Upper lobe of left lung (tissue), 6 donors: ENCODE measurements at places on chromosomes 11 and 22. TPM values are rescaled to one million over a fixed set of nuclear protein-coding genes. Genes with fewer than 3 reads are reported as not detected.

GRCh38 chr22:36423461-36424404 is 36.0 kb upstream of the MYH9 start:
- no peak for DNase-seq

- DNase-seq = no peak
Measured at GRCh38 chr11:33515347-33515746, 185.3 kb downstream of the C11orf91 start.

USP35 gene
- 8.3 TPM for total RNA-seq

DNA sequence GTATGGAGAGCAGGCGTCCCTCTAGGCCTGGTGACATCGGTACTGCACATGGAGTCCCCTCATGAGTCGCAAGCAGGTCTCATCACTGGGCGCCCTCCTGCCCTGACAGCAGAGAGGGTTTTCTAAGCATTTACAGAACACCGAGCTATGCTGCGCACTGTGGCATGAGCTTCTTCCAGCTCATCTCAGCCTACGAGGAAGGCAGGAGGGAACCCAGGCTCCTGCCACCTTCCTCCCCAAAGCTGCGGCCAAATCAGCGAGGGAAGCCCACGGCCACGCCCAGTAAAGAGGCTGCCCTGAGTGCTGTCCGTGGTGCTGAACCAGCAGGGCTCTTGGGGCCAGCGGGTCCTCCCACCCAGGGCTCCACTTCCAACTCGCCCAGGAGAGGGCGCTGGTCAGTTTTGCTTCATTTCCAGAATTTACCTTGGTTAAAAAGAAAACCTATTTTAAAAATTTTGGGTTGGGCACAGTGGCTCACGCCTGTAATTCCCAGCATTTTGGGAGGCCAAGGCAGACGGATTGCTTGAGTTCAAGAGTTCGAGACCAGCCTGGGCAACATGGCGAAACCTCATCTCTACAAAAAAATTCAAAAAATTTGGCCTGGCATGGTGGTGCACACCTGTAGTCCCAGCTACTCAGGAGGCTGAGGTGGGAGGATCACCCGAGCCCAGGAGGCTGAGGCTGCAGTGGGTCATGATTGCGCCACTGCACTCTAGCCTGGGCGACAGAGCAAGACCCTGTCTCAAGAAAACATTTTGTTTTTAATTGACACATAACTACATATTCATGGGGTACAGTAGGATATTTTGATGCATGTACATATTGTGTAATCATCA is 34.2 kb downstream of the PHF21B start:
- peak; percentile 77 for DNase-seq

LAMTOR1 gene
- 119 TPM for total RNA-seq

CCDC81 gene
- total RNA-seq = 9.3 TPM

TPBGL gene
- total RNA-seq = 0.94 TPM

IGLL5 gene
- total RNA-seq = 15.6 TPM

DNA sequence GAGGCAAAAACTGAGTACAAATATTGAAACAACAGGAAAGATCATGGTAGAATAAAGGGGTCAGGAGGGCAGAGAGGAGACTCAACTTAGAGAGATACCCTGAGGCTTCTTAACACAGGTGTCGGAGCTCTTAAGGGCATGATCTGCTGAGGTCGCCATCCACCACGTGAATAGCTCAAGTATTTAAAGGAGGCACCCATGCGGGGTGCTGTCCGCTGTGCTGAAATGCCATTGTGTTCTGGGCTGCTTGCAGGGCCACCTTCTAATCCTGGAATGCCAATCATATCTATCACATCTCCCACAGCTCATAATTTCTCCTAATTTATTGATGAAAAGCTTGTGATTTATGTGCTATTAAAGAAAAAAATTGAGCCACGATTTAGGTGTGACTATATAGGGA is 90.2 kb downstream of the SEZ6L start:
- DNase-seq = no peak

DNA sequence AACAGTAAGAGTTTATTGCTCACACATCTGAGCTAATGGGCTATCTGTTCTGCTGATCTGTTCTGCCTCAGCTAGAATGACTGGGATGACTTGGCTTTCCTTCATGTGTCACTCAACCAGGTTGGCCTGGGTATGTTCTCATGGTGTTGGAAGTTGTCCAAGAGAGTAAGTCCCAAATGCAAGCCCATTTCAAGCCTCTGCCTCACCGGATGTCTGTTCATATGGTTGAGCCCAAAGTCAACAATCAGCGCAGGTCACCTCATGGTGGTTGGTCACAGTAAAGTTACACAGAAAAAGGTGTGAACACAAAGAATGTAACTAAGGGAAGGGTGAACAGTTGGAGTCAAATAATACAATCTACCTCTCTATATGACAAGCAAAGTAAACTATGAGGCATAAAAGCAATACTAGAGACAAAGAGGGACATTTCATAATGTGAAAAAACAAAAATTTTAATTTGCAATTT is 1.9 kb downstream of the GDPD4 start:
- no peak for DNase-seq

DNA sequence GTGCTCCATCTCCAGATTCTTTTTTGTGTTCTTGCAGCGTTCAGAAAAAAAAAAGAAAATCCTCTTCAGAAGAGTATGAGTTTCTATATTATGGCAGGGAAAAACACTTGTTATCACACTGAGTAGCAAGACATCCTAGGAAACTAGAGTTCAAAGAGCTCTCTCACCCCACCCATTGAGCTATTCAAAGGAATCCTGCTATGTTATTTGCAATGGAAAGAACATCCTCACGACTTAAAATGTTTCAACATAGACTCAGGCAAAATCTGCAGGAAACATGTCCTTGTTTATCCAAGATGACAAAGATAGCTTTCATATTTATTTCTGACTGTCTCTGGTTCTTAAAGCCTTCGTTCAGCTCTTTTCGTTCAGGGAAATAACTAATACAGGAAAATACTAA is 331.6 kb upstream of the ANO5 start:
- no peak for DNase-seq

IGLL1 gene
- not detected for total RNA-seq

POTEH gene
- total RNA-seq = not detected

GRCh38 chr11:102426000-102426399 is 26.6 kb downstream of the TMEM123 start:
- no peak for DNase-seq

SLC37A2 gene
- total RNA-seq = 30.1 TPM

DNA sequence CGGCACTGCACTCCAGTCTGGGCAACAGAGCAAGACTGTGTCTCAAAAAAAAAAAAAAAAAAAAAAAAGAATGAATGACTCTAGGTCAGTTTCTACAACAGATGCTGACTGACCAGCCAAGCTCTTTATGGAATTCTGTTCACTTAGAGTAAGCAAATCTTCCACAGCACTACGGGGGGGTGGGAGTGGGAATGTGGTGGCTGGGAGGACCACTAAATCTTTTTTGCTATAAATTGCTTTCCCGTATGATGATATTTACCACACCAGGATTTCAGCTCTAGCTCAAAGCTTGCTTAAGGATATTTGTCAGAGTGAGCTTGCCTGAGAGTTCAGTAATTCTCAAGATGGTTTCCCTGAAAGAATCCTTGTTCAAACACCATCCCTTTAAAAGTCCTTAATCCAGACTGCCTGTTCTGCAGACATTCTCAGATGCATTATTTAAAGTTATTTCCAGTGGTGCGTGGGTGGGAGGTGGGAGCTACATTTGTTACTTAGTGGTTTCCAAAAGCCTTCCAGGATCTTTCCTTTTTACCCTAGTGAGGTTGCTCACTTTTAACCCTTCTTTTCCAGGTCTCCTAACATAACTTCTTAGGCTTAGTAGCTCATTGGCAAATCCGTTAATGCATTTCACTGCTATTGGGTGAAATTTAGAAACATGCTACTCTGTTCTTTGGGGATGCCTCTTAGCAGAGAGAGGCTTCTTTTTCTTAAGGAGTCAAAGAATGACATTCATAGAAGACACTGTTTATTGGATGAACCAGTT is 65.9 kb downstream of the UBASH3B start:
- DNase-seq = no peak

GRCh38 chr11:17277024-17277584 is 565 bp downstream of the NUCB2 start:
- no peak for DNase-seq

DNA sequence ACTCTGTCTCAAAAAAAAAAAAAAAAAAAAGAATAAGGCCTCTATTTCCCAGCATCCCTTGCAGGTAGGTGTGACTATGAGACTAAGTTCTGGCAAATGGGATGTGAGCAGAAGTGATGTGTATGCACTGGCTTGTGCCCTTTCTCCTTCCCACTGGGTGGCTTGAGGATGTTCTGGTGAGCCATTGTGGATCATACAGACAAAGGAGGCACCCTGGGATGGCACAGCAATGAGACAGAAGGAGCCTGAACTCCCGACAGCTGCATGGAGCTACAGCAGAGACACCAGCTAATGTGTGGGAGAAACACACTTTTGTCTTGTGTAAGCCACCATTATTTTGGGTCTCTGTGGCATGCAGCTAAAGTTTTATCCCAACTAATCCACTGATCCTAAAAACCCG is 10.6 kb upstream of the SORL1 start:
- no peak for DNase-seq

DNA sequence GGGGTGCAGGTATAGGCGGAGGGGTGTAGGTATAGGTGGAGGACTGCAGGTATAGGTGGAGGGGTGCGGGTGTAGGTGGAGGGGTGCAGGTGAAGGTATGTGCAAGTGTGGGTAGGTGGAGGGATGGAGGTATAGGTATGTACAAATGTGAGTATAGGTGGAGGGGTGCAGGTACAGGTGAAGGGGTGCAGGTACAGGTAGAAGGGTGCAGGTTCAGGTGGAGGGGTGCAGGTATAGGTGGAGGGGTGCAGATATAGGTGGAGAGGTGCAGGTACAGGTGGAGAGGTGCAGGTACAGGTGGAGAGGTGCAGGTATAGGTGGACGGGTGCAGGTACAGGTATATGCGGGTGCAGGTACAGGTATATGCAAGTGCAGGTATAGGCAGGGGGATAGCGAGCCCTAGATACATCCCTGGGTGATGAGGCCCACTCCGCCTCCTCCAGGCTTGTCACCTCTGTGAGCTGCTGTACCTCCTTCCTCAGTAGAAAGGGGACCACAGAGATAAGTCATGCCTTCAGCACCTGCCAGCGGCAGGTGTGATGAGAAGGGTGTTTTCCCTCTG is 17.2 kb downstream of the LINC01488 start:
- no peak for DNase-seq

DNA sequence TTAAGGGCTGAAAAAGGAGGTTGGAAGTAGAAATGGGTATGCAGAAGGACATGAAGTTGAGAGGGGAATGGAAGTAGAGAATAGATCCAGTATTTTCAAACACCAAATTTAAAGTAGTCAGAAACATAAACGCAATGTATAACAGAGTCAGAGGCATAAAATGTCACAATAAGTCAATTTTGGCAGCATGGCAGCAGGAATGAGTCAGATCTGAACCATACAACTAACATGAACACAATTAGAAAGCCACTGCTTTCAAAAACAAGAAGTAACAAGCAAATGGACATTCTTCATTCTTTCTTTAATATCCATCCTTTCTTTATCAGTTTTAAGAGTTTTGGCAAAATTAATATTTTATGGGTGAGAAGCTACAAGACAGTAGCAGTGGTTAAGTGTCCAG is 2.5 kb downstream of the CHORDC1 start:
- DNase-seq = no peak

DNA sequence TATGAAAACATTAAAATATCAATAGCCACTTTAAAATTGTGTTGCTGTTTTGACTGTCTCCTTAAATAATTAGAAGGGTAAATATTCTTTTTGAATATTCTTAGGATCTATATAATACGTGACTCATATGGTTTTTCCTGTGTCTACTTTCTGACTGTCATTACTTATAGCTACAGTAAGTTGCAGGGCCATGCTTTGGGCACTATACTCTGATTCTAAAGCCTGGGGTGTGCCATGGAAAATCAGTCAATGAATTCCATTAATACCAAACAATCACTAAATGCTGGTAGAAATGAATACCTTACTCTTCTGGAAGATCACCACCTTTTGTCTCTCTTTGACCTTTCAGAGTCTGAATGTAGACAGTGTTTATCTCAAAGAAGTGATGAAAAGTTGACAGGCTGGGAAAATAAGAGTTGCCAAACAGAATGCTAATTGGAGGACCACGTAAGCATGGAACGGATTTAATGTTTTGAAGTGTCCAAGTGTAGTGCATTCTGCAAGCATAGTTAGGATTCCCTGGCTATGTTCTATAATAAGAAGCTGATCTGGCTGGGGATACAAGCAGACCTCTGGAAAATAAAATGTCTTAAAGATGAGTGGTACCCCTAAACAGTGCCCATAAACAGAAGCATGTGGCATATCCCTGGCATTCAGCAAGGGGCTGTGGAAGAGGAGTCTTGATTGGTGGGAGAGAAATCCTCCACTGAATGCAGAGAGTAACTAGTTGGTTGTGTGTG is 16.8 kb downstream of the LUZP2 start:
- no peak for DNase-seq

RAB36 gene
- total RNA-seq = 8.4 TPM

- no peak for DNase-seq
Measured at GRCh38 chr11:97349201-97349600, 959.4 kb downstream of the JRKL start.

MADD gene
- 49.2 TPM for total RNA-seq

FGF4 gene
- not detected for total RNA-seq

DNA sequence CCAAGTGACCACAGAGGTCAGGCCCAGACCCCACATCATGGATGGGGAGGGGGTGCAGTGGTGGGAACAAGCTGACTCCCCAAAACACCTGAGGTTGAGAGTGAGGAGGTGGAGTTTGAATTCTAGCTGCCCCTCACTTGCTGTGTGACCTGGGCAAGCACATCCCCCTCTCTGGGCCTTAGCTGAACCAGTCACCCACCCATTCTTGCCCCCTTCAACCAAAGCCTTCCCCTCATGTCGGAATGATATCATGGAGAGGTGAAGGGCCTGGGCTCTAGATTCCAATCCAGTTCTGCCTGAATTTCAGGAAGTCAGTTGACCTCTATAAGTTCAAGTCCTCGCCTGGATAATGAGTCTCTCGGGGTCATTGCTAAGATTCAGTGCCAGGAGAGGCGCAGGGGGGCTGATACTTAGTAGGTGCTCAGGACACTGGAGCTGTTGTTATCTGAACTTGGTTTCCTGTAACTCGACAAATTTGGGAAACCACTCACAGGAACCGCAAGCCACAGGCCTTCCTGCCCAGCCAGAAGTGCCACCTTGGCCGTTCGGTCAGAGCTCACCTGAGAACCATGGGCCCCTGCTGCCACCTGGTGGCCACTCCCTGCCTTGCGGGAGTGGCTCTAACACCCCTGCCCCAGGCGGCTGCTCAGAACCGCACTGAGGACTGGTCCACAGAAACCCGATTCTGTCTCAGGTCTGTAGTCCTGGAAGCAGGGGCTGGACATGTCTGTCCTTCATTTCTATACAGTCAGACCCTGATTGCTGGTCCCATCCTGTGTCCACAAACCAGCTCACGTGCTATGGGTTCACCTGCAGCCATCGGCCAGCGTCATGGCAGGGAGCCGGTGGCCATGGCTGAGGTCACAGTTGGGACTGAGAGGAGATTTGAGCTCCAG is 6.9 kb downstream of the CDC42EP1 start:
- peak; percentile 95 for DNase-seq

DNA sequence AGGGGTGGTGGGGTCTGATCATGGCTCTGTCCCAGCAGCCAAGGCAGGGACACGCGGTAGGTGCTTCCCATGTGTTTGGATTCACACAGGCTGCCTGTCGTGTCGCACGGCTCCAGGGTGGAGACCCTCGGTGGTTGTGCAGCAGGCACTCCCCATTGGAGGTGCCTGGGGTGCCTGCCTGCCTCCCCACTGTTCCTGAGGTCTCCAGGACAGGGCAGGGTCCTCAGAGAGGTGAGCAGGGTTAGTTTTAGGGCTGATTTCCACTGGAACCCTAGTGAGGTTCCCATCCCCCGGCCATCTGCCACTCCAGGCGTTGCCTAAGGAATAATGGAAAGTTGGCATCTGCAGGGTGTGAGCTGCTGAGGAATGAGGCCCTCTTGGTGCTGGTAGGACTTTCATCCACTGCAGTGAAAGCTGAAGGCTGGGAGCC is 32.3 kb downstream of the OSBPL5 start:
- DNase-seq = peak; percentile 36

MS4A6A gene
- total RNA-seq = 99.5 TPM
